ENCODE measurements at places on chromosomes 2 and 18. TPM values are rescaled to one million over a fixed set of nuclear protein-coding genes. Genes with fewer than 3 reads are reported as not detected.

DNA sequence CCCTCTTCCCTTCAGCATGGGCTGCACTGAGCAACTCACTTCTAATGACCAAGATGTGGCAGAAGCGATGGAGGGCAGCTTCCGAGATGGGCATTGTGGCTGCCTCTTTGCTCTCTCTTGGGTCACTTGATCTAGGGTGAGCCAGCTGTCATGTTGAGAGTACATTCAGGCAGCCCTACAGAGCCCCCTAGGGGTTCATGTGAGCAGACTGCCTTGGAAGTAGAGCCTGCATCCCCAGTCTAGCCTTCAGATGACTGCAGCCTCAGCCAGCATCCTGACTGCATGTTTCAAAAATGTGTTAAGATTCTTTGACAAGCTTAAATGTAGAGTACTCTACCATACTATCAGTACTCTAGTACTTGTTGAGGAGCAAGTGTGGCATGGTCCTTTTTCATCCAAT lies 143.9 kb downstream of the NCK2 start:
- no peak for DNase-seq
- H3K36me3 ChIP-seq: peaks cover 74% of the 10 kb centered on the region
- H3K4me3 ChIP-seq: no peak overlapping the region
- peaks cover 66% of the 10 kb centered on the region for H3K4me1 ChIP-seq
- no peaks in the 10 kb centered on the region for H3K27me3 ChIP-seq

- peaks cover 6% of the 10 kb centered on the region for H3K27me3 ChIP-seq
- H3K27ac ChIP-seq: no peak overlapping the region
- no peak overlapping the region for H3K4me3 ChIP-seq
- no peaks in the 10 kb centered on the region for H3K4me1 ChIP-seq
- no peak for DNase-seq
- H3K36me3 ChIP-seq: no peaks in the 10 kb centered on the region
Observed at GRCh38 chr18:9842448-9842847, 43.3 kb upstream of the TXNDC2 start.

Gene PPP1CB
- total RNA-seq: 232 TPM

DNA sequence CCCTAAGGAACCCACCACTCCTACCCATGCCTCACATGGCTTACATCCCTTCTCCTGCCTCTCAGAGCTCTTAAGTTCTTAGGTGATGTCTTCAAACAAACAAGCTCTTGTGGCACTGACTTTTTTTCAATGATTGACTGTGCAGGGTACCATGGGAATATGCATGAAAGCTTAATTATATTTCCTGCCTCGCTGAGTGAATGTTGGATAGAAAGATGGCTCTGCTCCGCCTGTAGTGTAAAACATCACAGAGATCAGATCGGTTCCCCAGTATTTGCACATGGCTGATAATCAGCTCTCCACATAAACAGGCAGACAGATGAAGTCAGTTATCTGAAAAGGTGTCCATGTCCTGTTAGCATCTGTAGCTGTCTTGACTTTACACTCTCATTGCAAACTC lies 820.8 kb downstream of the TDRD15 start:
- no peak overlapping the region for H3K27ac ChIP-seq
- no peak overlapping the region for H3K4me3 ChIP-seq
- H3K27me3 ChIP-seq: no peaks in the 10 kb centered on the region
- no peak for DNase-seq
- H3K36me3 ChIP-seq: no peaks in the 10 kb centered on the region
- H3K4me1 ChIP-seq: no peaks in the 10 kb centered on the region

GRCh38 chr2:229726643-229727042 lies 12.3 kb upstream of the DNER start:
- H3K4me3 ChIP-seq: no peak overlapping the region
- peaks cover 8% of the 10 kb centered on the region for H3K27me3 ChIP-seq
- no peaks in the 10 kb centered on the region for H3K4me1 ChIP-seq
- H3K36me3 ChIP-seq: no peaks in the 10 kb centered on the region
- no peak overlapping the region for H3K27ac ChIP-seq

DNA sequence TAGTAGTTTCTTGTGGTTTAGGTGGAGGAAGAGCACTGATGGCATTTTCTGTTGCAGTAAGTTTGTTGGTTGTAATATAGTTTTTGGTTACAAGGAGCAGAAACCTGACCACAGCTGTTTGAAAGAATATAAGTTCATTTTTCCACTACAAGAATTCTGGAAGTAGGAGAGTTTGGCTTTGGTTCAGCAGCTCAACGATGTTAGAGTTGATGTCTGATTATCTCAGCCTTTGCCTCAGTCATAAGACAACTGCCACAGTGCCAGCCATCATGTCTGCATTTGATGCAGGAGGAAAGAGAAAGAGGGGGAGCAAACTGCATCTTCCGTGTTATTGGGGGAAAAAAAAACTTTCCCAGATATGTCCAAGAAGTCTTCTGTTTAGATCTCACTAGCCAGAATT lies 119.1 kb downstream of the LYPD1 start:
- no peak for DNase-seq
- H3K4me1 ChIP-seq: no peaks in the 10 kb centered on the region
- H3K4me3 ChIP-seq: no peak overlapping the region
- H3K36me3 ChIP-seq: no peaks in the 10 kb centered on the region
- no peaks in the 10 kb centered on the region for H3K27me3 ChIP-seq

- no peak overlapping the region for H3K27ac ChIP-seq
- DNase-seq: no peak
- H3K27me3 ChIP-seq: no peaks in the 10 kb centered on the region
- no peaks in the 10 kb centered on the region for H3K4me1 ChIP-seq
- H3K4me3 ChIP-seq: no peak overlapping the region
Observed at GRCh38 chr18:64713284-64713683, 564.4 kb upstream of the LINC00305 start.

- H3K36me3 ChIP-seq: no peaks in the 10 kb centered on the region
- peaks cover 15% of the 10 kb centered on the region for H3K27me3 ChIP-seq
- H3K4me3 ChIP-seq: no peak overlapping the region
- no peak for DNase-seq
- H3K27ac ChIP-seq: no peak overlapping the region
- peaks cover 2% of the 10 kb centered on the region for H3K4me1 ChIP-seq
Observed at GRCh38 chr2:71526141-71526540, 72.8 kb downstream of the DYSF start.

DNA sequence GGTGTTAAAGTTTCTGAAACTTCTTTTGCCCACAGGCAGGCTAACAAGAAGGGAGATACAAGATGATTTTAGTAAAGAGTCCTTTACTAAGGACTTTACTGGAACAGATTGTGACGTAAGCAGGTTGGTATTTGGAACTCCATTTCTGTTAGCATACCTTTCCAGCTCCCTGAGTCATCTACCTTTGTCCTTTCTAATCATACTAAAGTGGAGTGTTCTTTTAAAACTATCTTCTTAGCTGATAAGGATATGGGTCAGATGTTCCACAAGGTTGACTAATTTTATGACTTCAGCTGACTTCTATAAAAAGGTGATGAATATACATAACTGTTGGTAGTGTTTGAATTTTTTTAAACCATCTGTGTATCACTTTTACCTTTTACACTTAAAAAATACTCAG lies 21.1 kb downstream of the UGP2 start:
- H3K27ac ChIP-seq: peak overlapping the region; percentile 42
- H3K4me1 ChIP-seq: peaks cover 34% of the 10 kb centered on the region
- H3K27me3 ChIP-seq: no peaks in the 10 kb centered on the region
- no peak overlapping the region for H3K4me3 ChIP-seq
- peaks cover 27% of the 10 kb centered on the region for H3K36me3 ChIP-seq

DNA sequence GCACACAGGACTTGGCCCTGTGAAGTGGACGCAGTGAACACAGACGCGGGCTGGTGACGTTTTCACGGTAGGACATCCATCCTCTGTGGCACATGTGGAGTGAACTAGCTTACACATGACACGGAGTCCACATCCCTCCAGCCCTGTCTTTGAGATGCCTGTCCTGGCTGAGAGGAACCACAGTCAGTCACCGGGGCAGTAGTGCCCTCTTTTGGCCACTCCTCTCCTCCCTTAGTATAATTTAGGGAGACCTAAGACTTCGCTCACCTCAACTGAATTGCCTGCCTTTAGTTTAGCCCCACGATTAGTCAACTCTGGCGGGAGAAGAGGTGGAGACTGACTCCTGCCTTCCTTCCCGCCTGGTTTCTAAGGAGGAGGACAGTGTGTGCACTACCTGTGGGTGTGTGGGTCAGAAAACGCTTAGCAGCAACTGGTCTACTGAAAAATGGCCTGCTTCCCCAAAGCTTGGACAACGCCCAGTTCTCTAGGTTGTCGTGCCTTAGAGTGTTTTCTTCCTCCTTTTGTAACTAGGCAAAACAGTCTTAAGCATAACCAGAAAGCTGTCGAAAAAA lies 70.6 kb downstream of the MBP start:
- peak overlapping the region; percentile 42 for H3K4me3 ChIP-seq
- peaks cover 76% of the 10 kb centered on the region for H3K36me3 ChIP-seq
- H3K4me1 ChIP-seq: peaks cover 77% of the 10 kb centered on the region

- H3K36me3 ChIP-seq: no peaks in the 10 kb centered on the region
- no peak overlapping the region for H3K27ac ChIP-seq
- peaks cover 14% of the 10 kb centered on the region for H3K27me3 ChIP-seq
- DNase-seq: no peak
- H3K4me3 ChIP-seq: no peak overlapping the region
Observed at GRCh38 chr18:8586941-8587340, 22.3 kb upstream of the RAB12 start.

DNA sequence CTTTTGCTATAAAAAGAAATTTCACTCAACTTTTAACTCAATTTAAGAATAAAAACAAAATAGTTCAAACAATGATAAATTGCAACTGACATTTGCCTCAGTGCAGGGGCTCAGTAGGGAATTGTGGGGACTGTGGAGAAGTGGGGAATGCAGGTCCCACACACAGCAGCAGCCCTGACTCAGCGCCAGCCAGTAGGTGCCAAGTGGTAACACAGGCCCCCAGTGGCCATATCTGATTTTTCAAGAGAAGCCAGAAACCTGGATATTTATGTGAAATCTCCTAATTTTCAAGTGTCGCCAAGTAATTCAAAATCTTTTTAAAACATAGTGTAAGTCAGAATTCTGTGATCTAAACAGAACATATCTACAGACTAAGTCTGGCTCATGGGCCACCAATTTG lies 186.3 kb downstream of the EN1 start:
- no peak overlapping the region for H3K27ac ChIP-seq
- no peak overlapping the region for H3K4me3 ChIP-seq
- H3K4me1 ChIP-seq: no peaks in the 10 kb centered on the region
- peaks cover 5% of the 10 kb centered on the region for H3K27me3 ChIP-seq
- DNase-seq: no peak
- no peaks in the 10 kb centered on the region for H3K36me3 ChIP-seq

GRCh38 chr2:66790651-66791181 lies 355.8 kb downstream of the MEIS1 start:
- no peak for DNase-seq
- no peak overlapping the region for H3K4me3 ChIP-seq
- H3K4me1 ChIP-seq: no peaks in the 10 kb centered on the region
- no peak overlapping the region for H3K27ac ChIP-seq
- H3K36me3 ChIP-seq: no peaks in the 10 kb centered on the region

DNA sequence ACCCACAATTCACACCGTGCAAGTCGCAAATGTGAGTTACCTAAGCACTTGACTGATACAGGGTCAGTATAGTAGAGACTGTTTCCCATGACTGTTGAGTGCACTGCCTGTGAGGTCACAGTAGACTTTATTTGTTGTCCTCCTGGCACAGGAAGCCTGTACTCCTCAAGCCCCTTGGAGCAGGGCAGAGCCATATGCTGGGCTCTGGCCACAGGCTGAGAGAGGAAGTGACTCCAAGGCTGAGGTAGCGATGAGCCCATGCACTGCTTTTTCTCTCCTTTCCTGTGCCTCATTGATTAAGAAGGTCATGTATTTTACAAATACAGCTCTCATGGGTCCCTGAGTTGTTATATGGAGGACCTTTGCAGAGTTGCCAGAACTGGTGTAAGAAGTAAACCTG lies 287.7 kb downstream of the SRBD1 start:
- H3K27ac ChIP-seq: no peak overlapping the region
- peaks cover 7% of the 10 kb centered on the region for H3K27me3 ChIP-seq
- DNase-seq: no peak

DNA sequence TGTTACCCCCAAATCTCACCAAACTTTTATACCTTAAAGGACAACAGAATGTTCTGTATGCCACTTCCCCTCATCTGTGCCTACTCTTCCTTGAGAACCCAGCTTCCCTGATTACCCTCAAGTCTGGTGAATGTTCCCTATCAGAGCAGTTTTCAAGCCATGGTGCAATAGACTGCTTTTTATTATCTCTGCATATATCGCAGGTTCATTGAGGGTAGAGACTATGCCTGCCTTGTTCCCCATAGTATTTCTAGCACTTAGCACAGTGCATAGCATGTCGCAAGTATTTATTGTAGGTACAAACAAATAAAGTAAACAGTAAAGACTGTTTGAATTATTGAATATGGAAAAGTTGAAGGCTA lies 146.6 kb downstream of the HAUS1 start:
- H3K27me3 ChIP-seq: peaks cover 4% of the 10 kb centered on the region
- peaks cover 69% of the 10 kb centered on the region for H3K4me1 ChIP-seq
- DNase-seq: no peak
- peak overlapping the region; percentile 91 for H3K27ac ChIP-seq
- peak overlapping the region; percentile 54 for H3K4me3 ChIP-seq
- H3K36me3 ChIP-seq: peaks cover 67% of the 10 kb centered on the region

DNA sequence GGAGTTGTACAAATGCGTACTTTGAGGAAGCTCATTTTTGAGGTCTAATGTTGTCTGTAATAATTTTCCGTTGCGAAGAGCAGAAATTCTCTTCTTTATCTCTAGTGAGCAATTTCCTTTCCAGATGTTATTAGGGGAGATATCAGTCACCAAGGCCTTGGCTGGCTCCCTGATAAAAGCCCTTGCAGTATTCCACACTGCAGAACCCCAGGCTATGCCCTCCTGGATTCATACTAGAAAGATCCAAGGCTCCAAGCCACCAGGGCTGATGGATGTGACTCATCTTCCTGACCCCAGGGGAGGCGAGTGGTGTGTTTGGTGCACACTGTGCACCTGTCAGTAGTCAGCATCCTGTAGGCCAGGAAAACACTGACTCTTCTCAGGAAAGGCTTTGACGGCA lies 34.7 kb downstream of the INO80C start:
- no peak for DNase-seq
- no peak overlapping the region for H3K27ac ChIP-seq
- no peak overlapping the region for H3K4me3 ChIP-seq
- peaks cover 4% of the 10 kb centered on the region for H3K36me3 ChIP-seq
- no peaks in the 10 kb centered on the region for H3K27me3 ChIP-seq

DNA sequence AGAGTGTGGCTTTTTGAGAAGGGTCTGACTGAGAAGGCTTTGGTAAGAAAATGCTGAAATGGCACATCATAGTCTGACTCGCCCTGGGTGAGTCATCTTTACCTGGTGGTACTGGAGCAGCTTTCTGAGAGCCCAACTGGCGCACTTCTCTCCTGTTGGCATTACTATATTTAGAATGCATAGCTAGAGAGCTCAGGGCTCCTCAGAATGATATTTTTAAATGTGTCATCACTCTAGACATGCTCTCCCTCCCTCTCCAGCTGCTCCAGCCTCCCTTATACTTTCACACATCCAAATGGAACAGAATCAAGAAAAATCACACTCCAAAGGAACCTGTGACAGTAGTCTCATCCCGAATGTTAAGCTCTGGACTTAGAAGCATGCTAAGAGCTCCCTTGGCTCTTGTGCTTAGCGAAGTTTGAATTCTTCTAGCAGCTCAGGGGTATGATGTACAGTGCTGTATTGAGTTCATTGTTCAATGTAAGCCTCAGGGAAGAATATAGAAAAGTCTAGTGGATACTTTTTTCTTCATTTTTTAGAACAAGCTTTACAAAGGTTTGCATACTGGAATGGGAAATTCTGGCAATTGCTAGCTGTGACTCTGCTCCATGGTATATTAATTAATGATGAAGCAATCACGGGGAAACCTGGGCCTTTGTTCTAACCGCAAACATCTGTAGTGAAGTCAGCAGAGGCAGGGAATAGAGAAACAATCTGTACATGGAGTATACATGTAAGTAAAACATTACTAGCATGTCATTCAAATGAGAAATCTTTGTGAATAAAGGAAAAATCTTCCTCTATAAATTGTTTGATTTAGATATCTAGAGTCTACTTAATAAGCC lies 751.2 kb upstream of the NRXN1 start:
- no peak overlapping the region for H3K4me3 ChIP-seq
- no peaks in the 10 kb centered on the region for H3K27me3 ChIP-seq
- no peak overlapping the region for H3K27ac ChIP-seq
- DNase-seq: no peak

Measured in activated naive CD8-positive, alpha-beta T cell treated with anti-CD3 and anti-CD28 coated beads for 36 hours (primary cell).